ENCODE measurements at places on chromosomes 2 and 18.

DNA sequence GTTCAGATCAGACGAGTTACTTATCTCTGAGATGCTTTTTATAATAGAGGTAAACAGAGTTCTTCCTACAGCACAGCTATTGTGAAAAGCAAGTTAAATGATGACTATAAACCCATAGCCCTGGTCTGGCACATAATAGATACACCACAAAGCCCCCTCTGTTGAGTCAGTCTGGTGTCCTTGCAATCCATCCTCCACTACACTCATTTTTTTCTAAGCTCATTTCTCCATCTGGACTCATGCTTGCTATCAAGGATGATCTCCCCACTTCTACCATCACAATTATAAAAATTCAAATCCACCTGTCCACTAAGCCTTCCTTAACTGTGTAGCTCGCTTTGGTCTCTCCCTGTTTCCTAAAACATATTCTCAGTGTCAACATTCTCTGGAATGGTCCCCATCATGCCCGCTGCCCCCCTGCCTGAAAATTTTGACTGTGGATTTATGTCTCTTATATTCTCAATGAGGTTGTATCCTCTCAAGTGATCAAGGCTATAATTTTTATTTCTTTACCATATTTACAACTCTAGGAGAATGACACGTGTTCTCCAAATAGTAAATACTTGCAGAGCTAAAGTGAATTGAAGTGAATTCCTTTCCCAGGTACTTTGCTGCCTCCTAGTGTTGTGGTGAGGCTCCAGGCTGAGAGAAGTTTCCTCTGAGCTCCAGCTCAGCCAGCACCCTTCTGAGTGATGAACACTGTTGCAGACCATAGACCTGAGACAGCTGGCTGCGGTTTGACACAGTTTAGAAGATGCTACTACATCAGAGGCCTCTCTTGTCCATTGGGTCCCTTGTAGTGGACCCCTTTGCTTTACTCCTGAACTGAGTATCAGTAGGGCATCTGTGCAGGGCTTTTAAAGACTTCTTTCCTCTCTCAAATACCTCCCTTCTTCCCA is 108.7 kb downstream of the DPP10 start:
- H3K4me1 ChIP-seq: no peaks in the 10 kb centered on the region
- H3K4me3 ChIP-seq: no peak overlapping the region
- H3K27me3 ChIP-seq: peaks cover 4% of the 10 kb centered on the region
- no peak overlapping the region for H3K27ac ChIP-seq

DNA sequence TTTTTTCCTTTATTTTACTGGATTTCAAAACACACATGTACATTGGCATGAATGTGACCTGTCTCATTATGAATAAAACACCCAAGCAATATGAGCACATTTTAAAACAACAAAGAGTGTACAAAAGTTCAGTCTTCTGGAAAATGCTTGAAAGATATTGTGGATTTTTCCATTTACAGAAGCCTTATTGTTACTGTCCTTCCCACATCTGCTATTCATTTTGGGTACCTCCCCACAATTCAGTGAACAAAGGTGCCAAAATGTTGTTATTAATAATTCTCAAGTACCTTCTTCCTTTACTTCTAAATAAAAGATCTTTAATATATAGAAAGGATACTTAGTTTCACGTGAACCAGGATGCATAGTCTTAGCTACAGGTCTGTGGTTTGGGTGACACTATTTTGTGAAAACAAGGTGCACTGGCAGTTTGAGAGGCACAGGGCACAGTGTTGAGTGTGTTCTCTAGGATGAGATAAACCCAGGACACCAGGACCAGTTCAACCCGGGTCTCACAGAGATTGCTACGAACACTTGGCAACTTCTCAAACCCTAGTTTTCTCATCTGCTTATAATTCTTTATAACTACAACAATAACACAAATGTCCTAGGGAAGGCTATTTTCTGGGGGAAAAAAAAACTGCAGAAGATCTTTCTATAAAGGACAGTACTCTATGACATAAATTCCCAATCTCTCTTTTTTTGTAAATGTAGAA is 84.5 kb upstream of the GALNT5 start:
- H3K36me3 ChIP-seq: no peaks in the 10 kb centered on the region
- no peaks in the 10 kb centered on the region for H3K4me1 ChIP-seq
- H3K27ac ChIP-seq: no peak overlapping the region
- no peak for DNase-seq

- H3K27ac ChIP-seq: no peak overlapping the region
- no peak for DNase-seq
- H3K27me3 ChIP-seq: no peaks in the 10 kb centered on the region
- H3K4me1 ChIP-seq: no peaks in the 10 kb centered on the region
- H3K36me3 ChIP-seq: no peaks in the 10 kb centered on the region
Observed at GRCh38 chr18:36015629-36016028, 43.1 kb downstream of the RMP24 start.

- no peak overlapping the region for H3K4me3 ChIP-seq
- H3K36me3 ChIP-seq: no peaks in the 10 kb centered on the region
- DNase-seq: no peak
- H3K27me3 ChIP-seq: no peaks in the 10 kb centered on the region
- H3K4me1 ChIP-seq: peaks cover 7% of the 10 kb centered on the region
Observed at GRCh38 chr2:157304811-157305722, 20.6 kb downstream of the ERMN start.

GRCh38 chr18:34631093-34631966 is 78.8 kb upstream of the DTNA start:
- H3K4me3 ChIP-seq: no peak overlapping the region
- no peak for DNase-seq
- no peak overlapping the region for H3K27ac ChIP-seq

GRCh38 chr2:214995409-214995808 is 143.0 kb downstream of the ABCA12 start:
- DNase-seq: no peak
- no peaks in the 10 kb centered on the region for H3K36me3 ChIP-seq
- H3K27ac ChIP-seq: no peak overlapping the region
- no peaks in the 10 kb centered on the region for H3K27me3 ChIP-seq
- H3K4me3 ChIP-seq: no peak overlapping the region

- no peak for DNase-seq
- H3K4me1 ChIP-seq: no peaks in the 10 kb centered on the region
- H3K4me3 ChIP-seq: no peak overlapping the region
- no peaks in the 10 kb centered on the region for H3K36me3 ChIP-seq
- no peak overlapping the region for H3K27ac ChIP-seq
Observed at GRCh38 chr2:39787950-39788349, 8.9 kb upstream of the THUMPD2 start.

GRCh38 chr2:10466801-10467200 is 18.7 kb upstream of the ODC1 start:
- DNase-seq: no peak
- H3K27ac ChIP-seq: no peak overlapping the region
- no peaks in the 10 kb centered on the region for H3K27me3 ChIP-seq
- H3K4me3 ChIP-seq: no peak overlapping the region

- H3K27ac ChIP-seq: no peak overlapping the region
- no peak overlapping the region for H3K4me3 ChIP-seq
- no peaks in the 10 kb centered on the region for H3K27me3 ChIP-seq
- no peaks in the 10 kb centered on the region for H3K4me1 ChIP-seq
- DNase-seq: no peak
- no peaks in the 10 kb centered on the region for H3K36me3 ChIP-seq
Observed at GRCh38 chr2:30862054-30862651, 54.9 kb upstream of the CAPN13 start.

DNA sequence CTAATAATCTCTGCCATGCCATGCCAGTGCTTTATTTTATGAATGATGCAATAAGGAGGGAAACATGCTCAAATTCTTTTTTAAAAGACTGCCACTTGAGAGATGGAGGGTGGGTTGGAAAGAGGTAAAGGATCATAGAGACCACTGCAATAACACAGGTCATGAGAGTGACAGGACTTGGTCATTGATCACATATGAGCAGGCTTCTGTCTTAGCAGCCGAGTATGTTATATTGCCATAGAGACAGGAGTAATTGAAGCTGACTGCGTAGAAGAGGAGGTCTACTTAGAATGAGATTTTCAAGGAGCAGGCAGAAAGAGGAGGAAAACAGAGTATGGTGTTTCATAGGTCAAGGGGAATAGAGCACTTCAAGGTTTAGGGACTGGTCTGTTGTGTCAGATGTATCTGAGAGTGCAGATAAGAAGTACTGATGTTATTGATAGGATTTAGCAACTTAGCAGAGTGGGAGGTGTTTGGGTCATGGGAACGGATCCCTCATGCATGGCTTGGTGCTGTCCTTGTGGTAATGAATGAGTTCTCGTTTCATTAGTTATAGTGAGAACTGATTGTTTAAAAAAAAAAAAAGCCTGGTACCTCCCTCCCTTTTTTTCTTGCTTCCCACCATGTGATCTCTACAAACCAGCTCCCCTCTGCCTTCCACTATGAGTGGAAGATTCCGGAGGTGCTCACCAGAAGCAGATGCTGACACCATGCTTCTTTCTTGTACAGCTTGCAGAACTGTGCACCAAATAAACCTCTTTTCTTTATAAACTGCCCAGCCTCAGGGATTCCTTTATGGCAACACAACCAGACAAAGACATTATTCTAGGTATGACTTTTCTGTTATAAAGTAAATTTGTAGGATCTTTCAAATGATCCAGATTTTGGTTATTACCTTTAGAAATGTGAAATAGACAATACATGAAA is 32.8 kb downstream of the UGP2 start:
- H3K36me3 ChIP-seq: peaks cover 33% of the 10 kb centered on the region
- H3K4me3 ChIP-seq: no peak overlapping the region
- DNase-seq: no peak

DNA sequence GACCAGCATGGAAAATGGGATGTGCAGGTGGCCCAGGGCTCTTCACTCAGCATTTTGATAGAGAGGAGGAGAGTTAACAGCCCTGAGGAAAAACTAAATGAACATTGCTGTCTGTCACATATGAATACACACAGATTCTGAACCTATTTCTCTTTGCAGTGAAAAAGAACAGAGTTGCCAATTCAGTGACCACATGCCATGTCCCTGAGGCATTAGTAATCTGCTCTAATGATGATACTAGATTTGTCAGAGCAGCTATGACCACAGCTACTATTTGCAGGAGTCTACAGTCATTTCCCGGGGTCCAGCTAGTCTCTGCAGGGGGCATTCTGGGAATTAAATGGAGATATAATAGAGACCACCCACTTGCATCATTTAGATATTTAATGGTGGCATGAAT is 267.6 kb downstream of the TMX3 start:
- DNase-seq: no peak
- H3K36me3 ChIP-seq: no peaks in the 10 kb centered on the region
- no peaks in the 10 kb centered on the region for H3K27me3 ChIP-seq

DNA sequence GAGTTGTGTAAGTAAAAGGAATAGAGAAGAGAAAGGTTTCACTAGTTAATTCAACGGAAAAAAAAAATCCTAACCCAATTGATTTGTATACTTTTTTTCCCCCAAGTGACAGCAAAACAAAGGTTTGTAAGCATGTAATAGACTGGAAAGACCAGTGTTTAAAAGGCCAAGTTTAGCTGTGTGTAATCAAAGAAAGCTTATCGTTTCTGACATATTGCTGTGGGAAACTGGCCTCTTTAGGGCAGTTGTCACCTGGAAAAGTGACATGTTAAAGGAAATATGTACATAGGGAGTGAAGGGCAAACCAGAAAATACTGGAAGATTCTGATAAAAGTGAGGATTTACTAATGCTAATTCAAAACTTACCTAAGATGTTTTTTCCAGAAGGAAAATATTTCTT is 45.9 kb upstream of the EPHA4 start:
- no peak overlapping the region for H3K27ac ChIP-seq
- no peak overlapping the region for H3K4me3 ChIP-seq
- H3K36me3 ChIP-seq: no peaks in the 10 kb centered on the region
- no peaks in the 10 kb centered on the region for H3K4me1 ChIP-seq

- H3K4me3 ChIP-seq: no peak overlapping the region
- no peaks in the 10 kb centered on the region for H3K27me3 ChIP-seq
- DNase-seq: no peak
- H3K27ac ChIP-seq: no peak overlapping the region
- no peaks in the 10 kb centered on the region for H3K36me3 ChIP-seq
Observed at GRCh38 chr2:1817256-1818051, 73.1 kb upstream of the PXDN start.

DNA sequence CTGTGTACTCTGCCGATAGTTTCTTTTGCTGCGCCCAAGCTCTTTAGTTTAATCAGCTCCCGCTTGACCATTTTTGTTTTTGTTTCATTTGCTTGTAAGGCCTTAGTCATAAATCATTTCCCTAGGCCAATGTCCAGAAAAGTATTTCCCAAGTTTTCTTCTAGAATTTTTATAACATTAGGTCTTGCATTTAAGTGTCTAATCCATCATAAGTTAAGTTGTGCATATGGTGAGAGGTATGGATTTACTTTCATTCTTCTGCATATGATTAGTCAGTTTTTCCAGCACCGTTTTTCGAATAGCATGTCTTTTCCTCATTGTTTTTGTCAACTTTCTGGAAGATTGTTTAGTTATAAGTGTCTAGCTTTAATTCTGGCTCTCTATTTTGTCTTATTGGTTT is 484.8 kb upstream of the CNTNAP5 start:
- H3K27ac ChIP-seq: no peak overlapping the region
- H3K36me3 ChIP-seq: no peaks in the 10 kb centered on the region
- H3K27me3 ChIP-seq: no peaks in the 10 kb centered on the region
- no peaks in the 10 kb centered on the region for H3K4me1 ChIP-seq
- H3K4me3 ChIP-seq: no peak overlapping the region

DNA sequence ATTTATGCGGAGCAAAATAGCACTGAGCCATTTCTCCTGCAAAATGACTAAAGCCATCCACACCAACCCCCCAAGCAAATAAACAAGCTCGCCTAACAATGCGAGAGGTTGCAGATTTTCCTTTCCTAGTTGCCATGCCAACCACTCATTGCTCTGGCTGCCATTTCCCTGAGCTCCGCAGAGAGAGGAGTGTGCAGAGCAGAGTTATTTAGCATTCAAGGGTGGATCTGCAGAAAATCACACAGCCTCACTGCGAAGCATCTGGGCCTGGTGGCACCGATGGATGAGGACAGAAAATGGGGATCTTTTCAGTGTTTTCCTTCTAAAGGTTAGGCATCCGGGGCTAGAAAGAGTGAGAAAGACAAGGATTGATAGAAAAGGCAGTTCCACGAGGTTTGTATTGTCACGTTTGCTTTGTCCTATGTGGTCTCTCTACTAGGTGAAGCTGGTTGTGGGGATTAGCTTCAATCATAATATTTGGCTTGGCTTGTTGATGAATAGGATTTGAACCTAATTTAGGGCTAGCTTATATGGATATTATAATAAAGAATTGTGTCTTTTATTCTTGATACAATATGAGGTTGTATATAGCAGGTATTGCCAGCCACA is 110.2 kb upstream of the UNC80 start:
- DNase-seq: no peak
- H3K4me1 ChIP-seq: no peaks in the 10 kb centered on the region
- no peak overlapping the region for H3K4me3 ChIP-seq
- no peaks in the 10 kb centered on the region for H3K36me3 ChIP-seq
- H3K27me3 ChIP-seq: no peaks in the 10 kb centered on the region
- no peak overlapping the region for H3K27ac ChIP-seq
